Right hindlimb (tissue), 1 donor: ENCODE measurements at places on chromosomes 5 and 9.
A peak's percentile ranks its signal among the peaks of the same experiment; 100 is the strongest.

- DNase-seq, result no peak
Observed at GRCh38 chr5:57724836-57725235, 242.2 kb upstream of the ACTBL2 start.

- no peak for DNase-seq
Observed at GRCh38 chr5:121630402-121630801, 221.3 kb upstream of the FTMT start.

DNA sequence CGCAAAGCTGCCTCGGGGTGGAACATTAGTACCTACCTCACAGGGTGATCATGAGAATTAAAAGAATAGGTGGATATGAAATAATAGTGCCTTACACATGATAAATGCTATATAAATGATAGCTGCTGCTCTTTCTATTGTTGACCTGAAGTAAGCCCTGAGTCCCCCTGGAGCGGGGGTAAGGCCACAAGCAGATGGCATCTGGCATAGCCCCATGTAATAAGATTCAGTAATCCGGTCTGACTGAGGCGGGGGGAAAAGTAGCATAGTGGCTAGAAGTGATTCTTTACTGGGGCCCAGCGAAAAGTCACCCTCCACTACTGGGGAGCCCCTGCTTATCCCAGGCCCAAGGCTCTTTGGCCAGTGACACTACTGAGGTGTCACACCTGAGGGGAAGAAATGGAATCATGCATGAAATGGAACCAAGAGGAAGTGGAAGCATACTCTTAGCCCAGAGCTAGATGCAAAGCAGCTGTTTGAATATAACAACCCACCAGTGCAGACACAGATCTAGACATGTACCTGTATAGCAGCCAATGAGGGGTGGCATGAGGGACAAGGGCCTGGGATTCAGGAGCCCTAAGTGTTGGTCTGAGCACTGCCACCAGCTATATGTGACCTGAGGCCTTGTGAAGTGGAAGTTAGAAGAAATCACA is 16.1 kb upstream of the FGFR4 start:
- DNase-seq, result no peak

DNA sequence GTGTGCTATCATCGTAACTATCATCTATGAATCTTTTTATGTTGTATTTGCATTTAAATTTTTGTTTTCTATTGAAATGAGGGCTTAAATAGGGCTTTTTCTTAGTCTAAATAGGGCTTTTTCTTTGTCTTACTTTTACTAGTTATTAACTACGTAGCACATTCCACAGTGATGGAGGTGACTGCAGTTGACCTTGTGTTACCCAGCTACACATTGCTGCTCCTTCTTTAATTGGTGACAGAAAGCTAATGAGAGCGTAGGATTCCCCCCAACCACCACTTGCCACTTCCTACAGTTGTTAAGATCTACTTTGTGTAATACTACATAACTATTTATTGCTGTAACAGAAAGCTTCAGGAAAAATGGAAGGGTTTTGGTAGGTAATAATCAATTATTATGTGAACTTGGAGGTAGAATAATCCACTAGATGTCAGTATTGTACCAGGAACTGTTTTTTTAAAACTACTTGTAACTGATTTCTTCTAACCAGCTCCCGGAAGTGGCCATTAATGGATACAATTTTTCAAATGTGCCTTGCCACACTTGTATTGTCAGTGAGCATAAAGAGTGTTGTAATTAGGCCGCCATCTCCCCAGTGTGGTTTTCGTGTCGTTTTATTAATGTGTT is 18.0 kb downstream of the MTRR start:
- no peak for DNase-seq

GRCh38 chr5:172502410-172502809 is 48.1 kb upstream of the SH3PXD2B start:
- DNase-seq, result peak; percentile 1

DNA sequence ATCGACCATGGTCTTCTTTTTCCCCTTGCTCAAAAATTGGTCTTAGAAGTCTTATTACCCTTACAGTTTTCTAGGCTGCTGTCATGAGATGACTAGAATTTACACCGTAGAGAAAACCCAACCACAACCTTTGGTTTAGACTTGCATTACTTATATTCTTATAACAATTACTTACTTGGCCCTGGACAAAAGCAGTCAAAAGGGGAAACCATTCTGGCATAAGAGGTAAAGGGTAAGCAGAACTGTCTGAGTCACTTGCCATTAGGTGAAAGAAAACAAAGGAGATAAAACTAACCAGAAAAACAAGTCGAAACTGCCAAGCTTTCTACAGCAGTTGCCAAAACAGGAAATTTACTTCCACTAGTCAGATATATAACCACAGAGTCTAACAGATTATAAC is 17.9 kb downstream of the TMEM245 start:
- DNase-seq, result no peak

GRCh38 chr5:146640285-146640896 is 124.4 kb upstream of the GPR151 start:
- DNase-seq, result no peak

GRCh38 chr5:128201065-128201926 is 117.7 kb downstream of the SLC12A2 start:
- DNase-seq, result peak; percentile 82

- DNase-seq, result no peak
Observed at GRCh38 chr5:160370713-160371034, 248 bp upstream of the C1QTNF2 start.

- no peak for DNase-seq
Observed at GRCh38 chr9:11148189-11148588, 535.4 kb upstream of the PTPRD start.

- DNase-seq, result no peak
Observed at GRCh38 chr5:143213851-143214363, 189.6 kb downstream of the NR3C1 start.

DNA sequence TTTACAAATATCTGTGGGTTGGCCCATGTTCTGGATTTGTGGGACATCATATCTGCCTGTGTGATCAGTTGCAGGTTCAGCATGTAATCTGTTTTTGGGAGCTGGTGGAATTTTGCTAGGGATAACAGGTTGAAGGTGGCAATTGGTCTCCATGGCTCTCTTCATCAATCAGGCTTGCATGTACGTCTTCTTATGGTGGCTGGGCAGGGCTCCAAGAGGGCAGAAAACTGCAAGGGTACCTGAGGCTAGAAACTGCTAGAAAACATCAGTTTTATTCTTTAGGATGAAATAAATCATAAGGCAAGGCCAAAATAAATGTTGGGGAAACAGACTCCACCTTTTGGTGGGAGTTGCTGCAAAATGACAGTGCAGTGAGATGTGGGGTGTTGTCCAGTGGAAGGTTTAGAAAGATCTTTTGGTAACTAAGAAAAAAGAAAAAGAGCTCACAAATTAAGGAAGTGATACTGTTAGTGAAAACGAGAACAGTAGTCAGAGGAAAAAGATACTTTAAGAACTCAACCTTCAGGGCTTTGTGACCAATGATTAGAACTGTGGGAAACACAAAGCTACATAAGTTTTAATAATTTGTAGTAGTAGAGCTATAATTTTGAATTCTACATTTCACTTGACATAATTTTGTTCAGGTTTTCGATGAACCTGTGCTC is 300.7 kb upstream of the IZUMO3 start:
- no peak for DNase-seq

- DNase-seq, result no peak
Observed at GRCh38 chr5:7916171-7916804, 47.3 kb downstream of the MTRR start.

DNA sequence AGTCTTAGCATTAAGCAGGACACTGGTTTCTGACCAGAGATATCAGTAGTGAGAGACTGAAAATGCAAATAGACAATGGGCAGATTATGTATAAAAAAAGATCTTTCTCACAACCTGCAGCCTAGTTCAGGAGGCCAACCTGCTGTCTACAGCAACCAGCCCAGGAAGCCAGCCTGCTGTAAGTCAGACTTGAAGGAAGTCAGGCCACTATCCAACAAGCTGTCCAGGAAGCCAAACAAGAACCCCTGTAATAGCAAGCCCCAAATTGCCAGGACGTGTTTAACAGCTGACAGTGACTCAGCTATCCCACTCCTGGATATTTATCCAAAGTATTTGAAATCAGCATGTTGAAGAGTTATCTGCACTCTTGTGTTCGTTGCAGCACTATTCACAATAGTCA is 121.8 kb upstream of the SPIN1 start:
- no peak for DNase-seq

DNA sequence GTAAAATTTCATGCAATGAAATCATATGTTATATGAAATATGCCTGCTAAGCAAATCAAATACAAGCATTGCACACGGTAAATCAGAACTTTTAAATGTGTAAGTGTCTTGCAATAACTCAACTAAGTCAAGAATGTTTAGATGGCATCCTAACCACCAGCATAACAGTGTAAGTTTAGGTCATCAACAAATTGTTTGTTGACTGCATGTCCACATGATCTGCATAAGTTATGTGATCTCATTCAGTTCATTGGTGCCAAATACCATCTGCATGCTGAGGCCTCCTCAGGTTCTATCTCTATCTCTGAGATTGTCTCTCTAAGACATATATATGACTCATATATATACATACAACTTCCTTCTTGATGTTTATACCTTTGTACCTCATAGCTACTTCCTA is 159.6 kb upstream of the STK32A start:
- DNase-seq, result no peak

- DNase-seq, result no peak
Observed at GRCh38 chr9:117682955-117683710, 21.1 kb upstream of the TLR4 start.

GRCh38 chr9:131661568-131662288 is 78.1 kb downstream of the RAPGEF1 start:
- DNase-seq, result no peak

DNA sequence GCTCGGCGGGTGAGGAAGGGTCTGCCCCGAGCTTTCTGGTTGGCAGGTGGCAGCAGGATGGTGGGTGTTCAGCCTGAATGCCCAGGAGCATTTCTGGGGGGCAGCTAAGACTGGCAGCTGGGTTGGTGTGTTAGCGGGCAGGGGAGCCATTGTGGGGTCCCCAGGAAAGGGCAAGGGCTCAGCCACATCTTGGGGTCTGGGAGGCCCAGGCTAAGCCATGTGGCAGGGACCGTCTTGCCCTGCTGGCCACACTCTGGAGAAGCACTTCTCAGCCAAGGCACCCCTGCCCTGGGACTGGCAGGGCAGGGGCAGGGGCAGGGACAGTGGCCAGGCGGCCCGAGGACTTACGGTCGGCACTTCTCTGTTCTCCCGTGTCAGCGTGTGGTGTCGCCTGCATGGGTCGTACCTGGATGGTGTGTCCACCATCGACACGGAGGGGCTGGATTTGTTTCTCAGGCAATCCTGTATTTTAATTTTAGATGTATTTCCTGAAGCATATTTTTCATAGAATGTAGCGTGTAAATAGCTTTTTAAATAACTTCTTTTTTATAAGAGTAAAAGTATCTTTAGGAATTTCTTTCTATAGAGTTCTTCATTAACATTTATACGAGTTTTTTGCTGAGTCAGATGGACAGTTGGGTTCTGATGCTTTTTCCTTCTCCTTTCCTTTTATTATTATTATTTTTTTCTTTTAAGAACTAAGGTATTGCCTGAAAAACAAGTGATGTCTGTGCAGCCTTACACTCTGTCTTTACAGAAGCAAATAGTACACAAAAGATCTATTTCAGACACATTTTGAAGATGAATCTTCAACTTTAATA is 102.0 kb downstream of the PHF2 start:
- DNase-seq, result peak; percentile 9

GRCh38 chr5:135977375-135977928 is 22.7 kb upstream of the LECT2 start:
- peak; percentile 58 for DNase-seq

GRCh38 chr5:40428126-40428525 is 251.6 kb upstream of the PTGER4 start:
- DNase-seq, result no peak

GRCh38 chr5:54443270-54443669 is 12.2 kb upstream of the HSPB3 start:
- no peak for DNase-seq

GRCh38 chr5:21661184-21661583 is 1192.0 kb downstream of the CDH12 start:
- DNase-seq, result no peak

- no peak for DNase-seq
Observed at GRCh38 chr5:95130941-95131340, 154.0 kb downstream of the MCTP1 start.

GRCh38 chr9:101437806-101438232 is 2.2 kb upstream of the ALDOB start:
- DNase-seq, result no peak

- DNase-seq, result no peak
Observed at GRCh38 chr9:19371942-19372341, 8.1 kb downstream of the RPS6 start.

DNA sequence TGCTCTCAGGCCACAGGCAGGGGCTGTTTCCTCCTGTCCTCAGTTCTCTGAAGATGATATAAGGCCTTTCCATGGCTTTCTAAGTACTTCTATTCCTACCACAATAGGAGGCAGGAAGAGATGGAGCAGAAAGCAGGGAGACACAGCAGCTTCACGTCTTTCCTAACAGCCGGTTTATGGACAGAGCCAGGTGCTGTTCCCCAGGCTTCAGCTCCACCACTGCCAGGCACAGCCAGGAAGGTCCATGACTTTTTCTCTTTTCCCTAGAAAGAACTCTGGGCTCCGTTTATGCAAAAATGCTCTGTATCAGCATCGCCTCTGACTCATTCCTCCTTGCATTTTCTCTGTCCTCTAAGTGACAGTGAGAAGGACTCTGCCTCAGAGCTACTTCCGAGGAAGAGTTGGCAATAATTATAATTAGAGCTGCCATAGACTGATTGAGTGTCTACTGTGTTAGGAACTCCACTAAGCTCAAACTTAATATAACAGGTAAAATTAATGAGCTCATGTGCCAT is 478.5 kb downstream of the RASEF start:
- no peak for DNase-seq

DNA sequence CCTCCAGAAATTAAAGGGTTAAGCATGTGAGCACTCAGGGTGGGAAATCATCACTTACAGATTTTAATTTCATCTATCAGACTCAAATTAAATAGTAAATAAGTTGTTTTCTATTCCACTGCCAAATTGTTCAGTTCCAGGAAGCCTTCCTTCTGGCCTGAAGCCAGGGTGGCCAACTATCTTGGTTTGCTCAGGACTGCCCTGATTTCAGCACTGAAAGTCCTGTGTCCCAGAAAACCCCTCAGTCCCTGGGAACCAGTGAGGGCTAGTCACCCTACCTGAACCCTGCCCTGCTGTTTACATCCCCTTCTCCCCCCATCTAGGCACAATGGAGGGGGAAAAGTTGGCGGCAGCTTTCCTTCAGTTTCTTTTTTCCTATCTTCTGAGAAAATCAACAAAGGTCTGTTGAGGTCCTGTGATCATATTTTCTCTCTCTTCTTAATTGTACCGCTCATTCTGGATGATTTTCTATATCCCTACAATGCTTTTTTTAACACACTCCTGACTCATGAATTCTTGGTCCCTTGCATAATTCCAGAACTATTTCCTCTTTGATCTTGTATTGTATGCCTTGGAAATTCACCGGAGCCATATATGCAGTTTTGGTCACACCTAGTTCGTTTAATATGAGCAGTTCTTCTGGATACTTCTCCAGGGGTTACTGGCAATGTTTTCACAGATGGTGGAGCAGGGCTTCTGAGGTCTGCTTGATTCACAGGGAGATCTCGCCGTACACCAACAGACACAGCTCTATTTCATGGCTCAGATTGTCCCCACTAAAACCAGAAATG is 103.8 kb downstream of the MAP1B start:
- DNase-seq, result peak; percentile 47

- DNase-seq, result no peak
Observed at GRCh38 chr9:134896834-134897583, 16.4 kb downstream of the FCN2 start.
